Right cardiac atrium (tissue), 5 donors: ENCODE measurements at places on chromosomes 3 and 15. TPM values are rescaled to one million over a fixed set of nuclear protein-coding genes. Genes with fewer than 3 reads are reported as not detected.

Gene KLHL40
- 0.09 TPM for total RNA-seq

Gene ISG20
- 5.8 TPM for total RNA-seq

Gene ERICH6
- total RNA-seq = 0.37 TPM

Gene TBCCD1
- 8.4 TPM for total RNA-seq

Gene ARID3B
- 2.1 TPM for total RNA-seq

Gene GOLGA8Q
- 0.71 TPM for total RNA-seq

Gene GNB5
- total RNA-seq = 36.3 TPM

Gene ECE2
- 4.8 TPM for total RNA-seq

Gene CNTN6
- 0.14 TPM for total RNA-seq

Gene FGF12
- total RNA-seq = 315 TPM

Gene PRR20G
- total RNA-seq = not detected

Gene RPL29
- 675 TPM for total RNA-seq

Gene LTF
- total RNA-seq = 2.1 TPM

Gene PTH1R
- total RNA-seq = 12.3 TPM

Gene OR5K2
- total RNA-seq = not detected

Gene SENP5
- 22.4 TPM for total RNA-seq

Gene GRM2
- total RNA-seq = 0.06 TPM

Gene CCR8
- not detected for total RNA-seq

Gene ARHGEF26
- 3.3 TPM for total RNA-seq

Gene TMC3
- not detected for total RNA-seq

Gene BMF
- 8.3 TPM for total RNA-seq

Gene LIPC
- total RNA-seq = 0.95 TPM

Gene CD200
- 4.5 TPM for total RNA-seq

Gene COLQ
- total RNA-seq = 2.9 TPM

Gene MBD4
- 25.8 TPM for total RNA-seq

Gene TIMP4
- 15.0 TPM for total RNA-seq

Gene NPRL2
- 18.4 TPM for total RNA-seq

Gene ETFA
- 283 TPM for total RNA-seq

Gene CHAC1
- 2.0 TPM for total RNA-seq

Gene APBA2
- 0.95 TPM for total RNA-seq

Gene GAP43
- total RNA-seq = 1.0 TPM

Gene DPPA2
- not detected for total RNA-seq

Gene TJP1
- 120 TPM for total RNA-seq

Gene CFAP100
- not detected for total RNA-seq

Gene MKRN2OS
- total RNA-seq = not detected

Gene NMB
- 0.96 TPM for total RNA-seq

Gene LRRK1
- 7.6 TPM for total RNA-seq

Gene GPR160
- 0.48 TPM for total RNA-seq

Gene CTXN2
- not detected for total RNA-seq

Gene SLC9A9
- total RNA-seq = 9.2 TPM

Gene SMAD6
- 63.4 TPM for total RNA-seq

Gene CBLB
- 45.0 TPM for total RNA-seq

Gene CCDC174
- 9.3 TPM for total RNA-seq

Gene C2CD4B
- 1.4 TPM for total RNA-seq

Gene POLQ
- total RNA-seq = 0.64 TPM

Gene SCN5A
- total RNA-seq = 202 TPM

Gene PP2D1
- total RNA-seq = not detected

Gene TRH
- not detected for total RNA-seq

Gene EPHA3
- total RNA-seq = 6.8 TPM

Gene C3orf85
- not detected for total RNA-seq

Gene TEX9
- total RNA-seq = 1.6 TPM

Gene PTX3
- 0.20 TPM for total RNA-seq

Gene NXPE3
- 53.3 TPM for total RNA-seq
